Common myeloid progenitor, CD34-positive (primary cell): ENCODE measurements at places on chromosomes 1 and 21.

DNA sequence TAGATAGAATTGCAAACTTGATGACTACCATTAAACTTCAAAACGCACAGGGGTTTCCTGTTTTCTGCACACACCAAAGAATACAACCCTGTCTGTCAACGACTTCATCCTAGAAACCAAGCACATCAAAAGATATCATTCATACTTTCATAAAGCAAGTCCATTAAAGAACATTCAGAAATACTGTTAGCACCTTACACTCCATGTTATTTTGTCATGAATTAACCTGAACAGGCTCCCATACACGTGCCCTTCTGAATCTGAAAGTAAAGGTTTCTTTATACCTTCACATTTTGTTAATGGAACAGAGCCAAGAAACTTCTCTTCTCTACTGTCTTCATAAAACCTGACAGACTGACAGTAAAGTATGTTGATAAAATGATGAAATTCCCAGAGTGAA, 46.1 kb downstream of the PUM1 start:
- DNase-seq: no peak

DNA sequence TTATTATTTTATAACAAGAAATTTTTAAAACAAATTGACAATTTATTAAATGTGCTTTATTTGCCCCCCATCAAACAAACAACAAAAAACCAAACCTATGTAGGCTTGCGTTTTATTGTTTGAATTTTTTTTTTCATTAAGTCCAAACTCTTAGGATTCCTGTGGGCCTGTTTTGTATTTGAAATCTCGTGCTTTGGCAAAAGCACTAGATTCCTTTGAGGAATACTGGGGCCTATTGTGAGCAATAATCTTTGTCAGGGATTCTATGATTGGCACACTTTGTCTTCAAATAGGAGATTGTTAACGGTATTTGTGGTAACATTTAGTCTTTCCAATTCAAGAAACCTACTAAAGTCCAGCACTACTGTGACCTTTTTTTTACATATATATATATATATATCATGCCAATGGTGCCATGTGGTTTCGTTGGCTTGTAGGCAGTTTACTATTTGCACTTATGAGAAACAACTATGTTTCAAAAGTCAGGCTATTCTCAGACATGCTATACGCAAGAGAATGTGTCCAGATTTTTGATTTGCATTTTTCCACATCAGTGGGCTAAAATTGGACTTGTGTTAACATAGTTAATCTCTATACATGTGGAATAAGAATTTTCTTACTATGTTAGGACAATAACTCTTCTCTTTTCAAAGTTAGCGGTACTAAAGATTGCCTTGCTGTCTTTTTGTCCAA, 70.4 kb upstream of the GREM2 start:
- no peak for DNase-seq

GRCh38 chr21:26451081-26451740, 121.9 kb downstream of the CYYR1 start:
- DNase-seq: no peak

GRCh38 chr1:155858800-155859233, 550 bp upstream of the SYT11 start:
- no peak for DNase-seq

DNA sequence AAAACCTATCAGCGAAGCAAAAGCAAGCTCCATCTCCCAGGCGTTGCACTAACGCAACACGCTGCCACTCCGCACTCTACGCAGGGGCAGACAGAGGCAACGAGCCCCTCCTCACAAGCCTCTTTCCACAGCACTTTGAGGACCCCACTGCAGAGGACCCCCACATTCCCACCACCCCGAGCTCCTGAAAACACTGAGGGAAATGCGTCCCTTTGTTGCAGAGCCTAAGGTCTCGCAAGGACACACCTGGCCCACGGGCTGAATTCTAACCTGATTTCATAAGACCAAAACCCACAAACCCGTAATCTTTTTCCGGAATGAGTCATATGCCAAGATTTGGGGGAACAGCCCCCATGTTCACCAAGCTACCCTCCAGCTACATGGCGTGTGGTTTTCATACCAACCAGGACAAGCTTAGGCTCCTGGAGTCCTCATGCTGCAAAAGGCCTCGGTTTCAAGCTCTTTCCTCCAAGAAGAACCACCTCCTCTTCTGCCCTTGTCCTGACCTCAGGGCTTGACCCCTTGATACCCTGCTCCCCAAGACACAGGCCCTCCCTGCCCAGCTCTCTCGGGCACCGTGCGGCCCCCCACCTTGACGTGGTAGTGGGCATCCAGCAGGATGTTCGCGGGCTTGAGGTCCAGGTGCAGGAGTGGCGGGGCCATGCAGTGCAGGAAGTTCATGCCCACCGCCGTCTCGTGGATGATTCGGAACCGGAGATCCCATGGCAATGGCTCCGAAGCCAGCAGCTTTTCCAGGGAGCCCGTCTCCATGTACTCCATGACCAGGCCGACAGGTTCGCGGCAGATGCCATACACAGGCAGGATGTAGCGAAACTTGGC, 10.7 kb downstream of the RIPK4 start:
- no peak for DNase-seq

- no peak for DNase-seq
Observed at GRCh38 chr21:41142051-41142795, 25.7 kb upstream of the BACE2 start.

DNA sequence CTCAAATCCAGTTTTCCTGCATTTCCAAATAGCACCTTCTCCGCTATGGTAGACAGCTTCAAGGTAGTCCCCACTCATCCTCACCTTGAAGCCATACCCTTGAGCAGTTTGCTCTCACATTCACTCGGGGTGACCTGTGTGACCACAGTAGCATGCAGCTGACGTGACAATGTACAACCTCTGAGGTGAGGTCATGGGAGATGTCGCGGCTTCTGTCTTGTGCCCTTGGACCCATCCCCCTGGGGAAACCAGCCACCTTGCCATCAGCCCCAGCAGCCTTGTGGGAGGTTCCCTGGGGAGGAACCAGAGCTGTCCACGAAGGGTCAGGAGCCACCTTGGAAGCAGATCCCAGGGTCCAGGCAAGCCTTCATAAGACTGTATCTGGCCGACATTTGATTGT, 38.3 kb upstream of the DUSP10 start:
- no peak for DNase-seq

DNA sequence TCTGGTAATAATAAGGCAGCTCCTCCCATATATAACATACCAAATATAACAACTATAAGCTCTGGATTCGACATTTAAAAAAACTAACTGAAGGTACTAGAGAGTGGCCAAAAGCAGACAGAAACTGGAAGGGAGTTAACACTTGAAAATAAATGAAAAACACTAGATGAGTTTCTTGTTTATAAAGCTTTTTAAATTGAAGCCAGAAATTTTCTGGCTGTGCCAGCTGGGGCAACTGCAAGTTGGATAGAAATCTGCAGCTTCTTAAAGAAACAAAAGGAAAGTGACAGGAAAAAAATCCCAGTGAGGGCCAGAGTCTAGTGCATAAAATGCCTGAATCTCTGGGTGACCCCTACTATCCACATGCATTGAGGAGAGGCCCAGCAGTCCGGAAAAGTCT, 432.7 kb downstream of the SMYD3 start:
- no peak for DNase-seq

DNA sequence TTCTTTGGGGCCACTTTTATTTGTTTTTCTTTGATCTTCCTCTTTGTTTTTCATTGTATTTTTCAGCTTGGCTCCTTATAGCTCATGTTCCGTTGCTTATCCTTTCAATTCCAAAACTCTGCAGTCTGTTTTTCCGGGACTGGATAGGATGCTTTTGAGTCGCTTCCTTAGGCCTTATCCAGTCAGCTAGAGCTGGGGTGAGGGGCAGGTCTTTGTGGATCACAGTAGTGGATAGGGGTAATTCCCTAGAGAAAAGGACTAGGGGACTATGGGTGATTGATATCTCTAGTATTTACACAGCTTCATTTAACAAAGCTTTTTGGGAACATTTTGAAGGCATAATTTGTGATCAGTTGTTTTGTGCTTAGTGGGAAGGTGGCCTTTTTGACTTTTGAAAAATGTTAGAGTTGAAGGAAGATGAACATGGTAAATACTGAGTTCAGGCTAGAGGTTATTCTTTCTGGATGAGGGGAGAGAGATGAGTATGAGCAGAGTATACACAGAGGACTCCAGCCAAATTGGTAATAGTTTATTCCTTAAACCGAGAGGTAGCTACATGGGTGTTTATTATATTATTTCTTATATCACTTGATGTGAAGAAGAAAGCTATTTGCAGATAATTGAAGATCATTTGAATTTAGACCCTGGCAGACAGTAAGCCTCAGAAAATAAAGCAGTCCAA, 22.5 kb downstream of the CEP350 start:
- DNase-seq: no peak

- DNase-seq: no peak
Observed at GRCh38 chr1:25944986-25945385, 38.8 kb upstream of the STMN1 start.

- DNase-seq: no peak
Observed at GRCh38 chr1:214241060-214241459, 39.9 kb upstream of the SMYD2 start.

DNA sequence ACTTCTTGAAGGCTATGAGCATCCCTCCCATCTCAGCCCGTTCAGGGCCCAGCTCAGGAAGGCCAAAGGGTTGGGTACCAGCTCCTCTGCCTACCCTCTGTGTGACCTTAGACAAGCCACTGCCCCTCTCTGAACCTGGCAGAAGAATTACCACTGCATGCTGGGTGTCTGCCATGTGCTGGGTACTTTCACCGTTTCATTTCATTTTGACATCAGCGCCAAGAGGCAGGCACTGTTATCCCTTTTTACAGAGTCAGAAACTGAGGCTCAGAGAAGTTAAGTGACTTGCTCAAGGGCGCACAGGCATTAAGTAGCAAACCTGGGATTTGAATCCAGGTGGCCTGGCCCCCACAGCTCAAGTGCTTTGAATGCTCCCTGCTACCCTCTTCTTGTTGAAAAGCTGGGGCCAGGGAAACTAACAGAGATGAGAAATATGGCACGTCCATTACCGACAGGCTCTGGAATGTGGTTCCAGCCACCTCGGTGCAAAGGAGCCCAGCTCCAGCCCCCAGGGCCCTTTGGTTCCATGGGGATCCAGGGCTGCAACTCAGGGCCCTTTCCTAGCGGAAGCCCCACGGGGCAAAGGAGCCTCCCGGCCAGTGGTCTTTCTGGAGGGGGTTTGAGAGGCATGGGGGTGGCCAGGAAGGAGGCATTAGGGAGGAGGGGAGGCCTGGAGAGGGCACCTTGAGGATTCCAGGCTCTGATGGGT, 6.5 kb downstream of the TMEM82 start:
- DNase-seq: no peak

- DNase-seq: peak; percentile 65
Observed at GRCh38 chr1:53592521-53592982, 133.4 kb downstream of the DMRTB1 start.

DNA sequence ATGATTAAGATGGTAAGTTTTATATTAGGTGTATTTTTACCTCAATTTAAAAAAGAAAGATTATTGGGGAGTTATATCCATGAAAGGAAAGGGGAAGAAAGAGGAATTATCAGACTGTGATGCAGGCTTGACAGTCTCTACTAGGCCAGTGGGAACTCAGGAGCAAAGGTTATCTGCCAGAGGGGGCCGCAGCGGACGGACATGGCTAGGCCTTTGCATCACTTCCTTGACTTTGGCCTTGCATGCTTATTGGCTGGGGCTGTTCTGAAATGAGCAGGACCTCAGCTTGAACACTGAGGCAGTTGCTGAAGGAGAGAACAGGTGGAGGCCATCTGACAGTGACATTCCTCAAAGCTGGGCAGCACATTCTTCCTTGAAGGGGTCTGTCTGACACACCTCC, 150.9 kb downstream of the CYYR1 start:
- DNase-seq: no peak

GRCh38 chr1:31723828-31724359, 20.1 kb upstream of the COL16A1 start:
- peak; percentile 72 for DNase-seq

- no peak for DNase-seq
Observed at GRCh38 chr1:203131548-203132200, 4.1 kb downstream of the ADORA1 start.

GRCh38 chr1:190633488-190633887, 155.8 kb upstream of the BRINP3 start:
- no peak for DNase-seq

- DNase-seq: no peak
Observed at GRCh38 chr1:236024641-236025040, 40.2 kb downstream of the NID1 start.

- DNase-seq: no peak
Observed at GRCh38 chr1:36419140-36419539, 21.4 kb upstream of the LSM10 start.

- no peak for DNase-seq
Observed at GRCh38 chr1:218488986-218489385, 143.8 kb downstream of the TGFB2 start.

DNA sequence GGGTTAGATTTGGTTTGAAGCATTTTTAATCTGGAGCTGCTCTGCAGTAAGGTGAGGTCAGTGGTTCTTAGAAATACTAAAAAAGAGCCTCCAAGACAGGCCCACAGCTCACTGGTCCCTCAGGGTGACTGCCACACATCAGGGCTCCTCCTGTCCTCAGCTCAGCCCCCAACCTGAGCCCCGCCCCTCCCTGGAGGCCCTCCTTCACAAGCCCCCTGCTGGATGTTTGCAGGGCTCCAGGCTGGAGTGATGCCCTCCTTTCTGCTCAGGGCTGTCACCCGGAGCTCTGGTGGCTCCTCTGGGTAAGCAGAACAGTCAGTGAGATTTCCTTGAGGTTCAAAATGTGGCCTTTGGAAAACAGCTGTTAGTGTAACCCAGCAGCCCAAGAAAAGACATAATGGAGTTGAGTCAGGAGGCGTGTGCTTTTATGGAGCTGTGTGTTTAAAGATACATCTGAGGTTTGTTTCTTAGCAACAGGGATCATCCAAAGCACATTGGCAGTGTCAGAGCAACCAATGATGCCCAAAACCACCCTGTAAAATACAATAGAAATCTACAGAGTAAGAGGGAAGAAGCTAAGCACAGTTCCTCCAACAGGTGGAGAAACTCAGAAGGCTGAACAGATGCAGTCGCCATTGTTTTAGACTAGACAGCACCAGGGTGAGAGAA, 21.4 kb downstream of the STUM start:
- DNase-seq: peak; percentile 78

- DNase-seq: no peak
Observed at GRCh38 chr21:36697851-36698384, 997 bp upstream of the SIM2 start.

DNA sequence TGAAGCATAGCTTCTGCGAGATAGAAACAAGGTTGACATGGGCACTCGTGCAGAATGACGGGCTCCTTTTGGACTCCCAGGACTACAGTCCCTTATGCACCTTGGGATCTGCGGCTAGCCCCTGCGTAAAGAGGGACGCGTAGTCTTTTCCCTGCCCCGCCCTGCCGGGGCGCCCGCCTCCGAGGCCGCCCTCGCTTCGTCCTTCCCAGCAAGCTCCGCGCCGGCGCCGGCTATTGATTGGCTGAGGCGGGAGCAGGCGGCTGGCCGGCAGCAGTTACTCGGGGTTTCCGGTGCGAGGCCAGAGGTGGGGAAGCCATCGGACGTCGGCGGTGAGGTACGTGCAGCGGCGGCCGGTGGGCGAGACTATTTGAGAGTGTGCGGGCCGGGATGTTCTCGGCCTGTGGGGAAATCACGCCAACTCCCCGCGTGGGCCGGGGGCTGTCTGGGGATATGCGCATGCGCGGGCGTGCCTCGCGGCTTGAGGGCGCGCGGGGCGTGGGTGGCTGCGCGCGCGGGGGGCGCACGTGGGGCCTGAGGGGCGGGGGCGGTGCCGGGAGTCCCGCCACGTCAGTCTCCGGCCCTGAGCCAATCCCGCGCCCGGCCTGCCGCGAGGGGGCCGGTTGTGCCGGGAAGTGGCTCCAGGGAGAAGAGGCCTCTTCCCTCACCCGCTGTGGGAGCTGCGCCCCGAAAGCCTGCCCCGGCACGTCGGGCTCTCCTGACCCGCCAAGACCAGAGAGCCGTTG, at the start of gene TXLNA:
Gene TXLNA (plus strand): TSS at position 233 of the 743 bp plus-strand sequence. CDS start 671 bp downstream, outside the sequence.
- peak; percentile 88 for DNase-seq
